ENCODE measurements at places on chromosomes 7 and 10.
A peak's percentile ranks its signal among the peaks of the same experiment; 100 is the strongest.

DNA sequence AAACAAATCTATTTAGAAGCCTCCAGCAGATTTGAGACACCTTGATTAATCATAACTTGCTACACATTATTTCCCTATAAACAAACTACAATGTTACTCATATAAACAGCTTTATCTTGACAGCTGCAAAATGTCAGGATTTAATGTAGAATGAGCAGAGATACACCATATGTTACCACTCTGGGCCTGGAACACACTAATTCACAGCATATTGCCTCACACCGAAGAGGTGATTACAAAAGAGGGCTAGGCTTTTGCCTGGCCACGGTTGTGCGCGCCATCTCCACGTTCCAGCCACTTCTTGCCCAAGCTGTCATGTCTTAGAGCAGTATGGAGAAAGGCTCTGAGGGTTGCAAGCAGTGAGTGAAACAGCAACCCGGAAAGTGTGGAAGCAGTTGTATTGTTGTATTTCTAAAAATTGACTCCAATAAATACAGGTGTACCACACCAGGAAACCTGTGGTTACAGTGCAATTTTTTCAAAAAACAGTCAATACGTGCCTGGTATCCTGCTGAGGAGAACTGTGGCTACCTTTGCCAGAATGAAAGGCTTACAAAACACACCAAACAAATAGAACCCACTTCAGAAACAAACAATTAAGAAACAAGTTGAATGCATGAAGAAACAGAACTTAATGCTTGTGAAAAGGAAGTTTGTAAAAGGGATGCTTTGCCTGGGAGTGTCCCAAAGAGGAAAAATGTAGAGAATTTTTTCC, 498.1 kb downstream of the PLXNA4 start:
- no peak for DNase-seq

GRCh38 chr7:50507898-50508470, 57.2 kb downstream of the DDC start:
- DNase-seq: no peak

DNA sequence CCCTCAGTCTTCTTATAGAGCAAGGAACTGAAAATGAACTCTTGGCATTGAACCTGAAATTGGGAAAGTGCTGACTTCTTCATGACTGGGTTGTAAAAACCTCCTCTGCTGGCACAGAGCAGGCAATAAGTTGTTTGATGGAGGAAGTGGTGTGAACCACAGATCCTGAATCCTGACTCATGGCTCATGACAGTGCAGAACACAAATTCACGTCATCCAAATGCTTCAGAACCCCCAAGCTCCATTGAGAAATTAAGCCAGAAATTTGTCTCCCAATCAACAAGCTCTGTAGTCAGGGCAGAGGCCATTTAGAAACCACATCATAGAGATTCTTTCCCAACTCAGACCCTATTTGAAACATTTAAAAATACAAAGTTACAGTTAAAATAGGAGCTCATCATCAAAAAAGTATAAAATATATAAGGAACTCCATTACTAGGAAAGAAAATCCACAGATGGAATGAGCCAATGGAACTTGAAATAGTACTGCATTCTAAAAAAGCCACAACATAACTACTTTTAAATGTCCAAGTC, 10.3 kb upstream of the STK17A start:
- no peak for DNase-seq

DNA sequence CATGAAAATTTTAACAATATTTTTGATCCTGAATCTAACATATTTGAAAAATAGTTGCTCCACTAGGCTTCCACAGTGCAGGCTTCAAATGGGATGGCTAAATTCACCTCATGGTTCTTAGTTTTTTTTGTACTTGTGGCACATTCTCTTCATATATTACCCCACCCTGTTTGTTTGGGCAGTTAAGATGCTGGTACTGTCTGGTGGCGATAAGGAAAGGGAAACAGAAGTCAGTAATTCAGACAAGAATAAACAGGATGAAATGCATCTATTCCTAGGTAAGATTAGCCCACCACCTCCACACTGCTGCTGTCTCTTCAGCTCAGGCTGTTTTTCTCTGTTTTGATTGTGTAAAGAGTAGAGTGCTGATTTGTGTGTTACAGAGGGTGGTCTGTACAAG, 44.2 kb downstream of the GLRX3 start:
- DNase-seq: no peak

DNA sequence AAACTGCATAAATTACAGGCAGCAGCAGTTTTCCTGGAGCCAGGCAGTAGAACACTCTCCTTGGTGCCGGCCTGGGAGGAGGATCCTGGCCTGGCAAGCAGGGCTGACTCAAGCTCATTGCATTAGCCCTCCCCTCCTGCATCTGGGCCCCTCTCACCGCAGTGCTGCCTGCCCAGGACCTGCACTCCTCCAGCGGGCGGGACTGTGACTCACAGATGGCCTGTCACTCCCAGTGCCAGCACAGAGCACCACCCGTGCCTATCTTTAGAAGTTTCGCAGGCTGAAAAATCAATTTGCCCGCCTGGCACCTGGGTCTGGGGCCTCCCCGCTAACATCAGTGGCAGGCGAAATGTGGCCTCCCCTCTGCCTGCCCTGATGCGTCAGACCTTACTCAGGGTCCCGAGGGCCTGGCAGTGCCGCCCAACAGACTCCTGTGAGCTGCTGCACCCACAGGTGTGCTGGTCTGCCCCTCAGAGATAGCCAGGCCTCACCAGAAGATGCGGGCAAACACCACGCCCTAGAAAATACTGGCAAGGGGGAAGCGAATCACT, 123.8 kb downstream of the KCNMA1 start:
- no peak for DNase-seq

GRCh38 chr10:71747039-71747531, 26.2 kb downstream of the VSIR start:
- no peak for DNase-seq

DNA sequence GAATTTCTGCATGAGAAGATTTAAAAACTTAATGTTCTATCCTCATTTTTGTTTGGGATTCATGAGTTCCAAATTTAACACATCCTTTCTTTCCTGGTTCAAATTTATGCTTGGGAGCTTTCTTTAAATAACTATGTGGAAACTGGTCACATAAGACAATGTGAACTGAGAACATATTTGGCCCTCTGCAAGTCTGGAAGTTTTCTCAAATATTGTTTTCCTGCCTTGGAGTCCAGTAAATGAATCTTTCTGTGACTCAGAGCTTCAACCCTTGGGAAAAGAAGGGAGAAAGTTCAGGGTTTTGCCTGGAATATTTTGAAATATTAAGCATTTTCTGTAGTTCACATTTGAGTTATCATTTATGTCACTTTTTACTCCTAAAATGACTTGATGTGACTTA, 559.0 kb upstream of the NRP1 start:
- no peak for DNase-seq

DNA sequence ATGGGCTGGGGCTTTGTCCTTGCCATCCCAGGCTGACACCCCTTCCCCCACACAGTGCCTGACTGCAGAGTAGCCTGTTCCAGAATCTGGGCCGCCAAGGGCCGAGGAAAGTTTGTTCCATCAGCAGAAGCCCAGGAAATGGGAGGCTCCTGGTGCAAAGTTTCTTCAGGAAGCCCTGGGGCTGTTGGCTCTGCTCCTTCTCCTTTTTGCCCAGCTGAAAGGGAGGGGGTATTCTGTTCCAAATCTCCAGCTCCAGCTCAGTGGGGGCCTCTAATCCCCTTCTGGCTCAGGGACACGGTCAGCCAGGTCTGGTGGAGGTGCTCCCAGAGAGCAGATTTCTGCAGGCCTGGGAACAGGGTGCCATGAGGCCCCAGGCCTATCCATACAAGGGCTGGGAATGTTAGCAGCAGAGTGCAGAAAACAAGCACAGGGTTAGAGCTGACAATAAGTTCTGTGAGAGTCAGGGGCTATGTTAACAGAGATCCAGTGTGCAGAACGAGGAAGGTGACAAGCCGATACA, 399.5 kb downstream of the RPS24 start:
- no peak for DNase-seq

- no peak for DNase-seq
Observed at GRCh38 chr10:94138391-94138790, 144.7 kb downstream of the PLCE1 start.

DNA sequence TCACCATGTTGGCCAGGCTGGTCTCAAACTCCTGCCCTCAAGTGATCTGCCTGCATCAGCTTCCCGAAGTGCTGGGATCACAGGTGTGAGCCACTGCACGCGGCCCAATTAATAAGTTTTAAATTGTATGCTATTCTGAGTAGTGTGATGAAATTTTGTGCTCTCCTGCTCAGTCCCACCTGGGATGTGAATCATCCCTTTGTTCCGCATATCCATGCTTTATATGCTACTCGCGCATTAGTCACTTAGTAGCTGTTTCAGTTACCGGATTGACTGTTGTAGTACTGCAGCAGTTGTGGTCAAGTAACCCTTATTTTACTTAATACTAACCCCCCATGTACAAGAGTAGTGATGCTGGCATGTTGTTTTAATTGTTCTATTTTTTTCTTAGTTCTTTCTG, 47.3 kb upstream of the OIT3 start:
- DNase-seq: no peak

- peak; percentile 82 for DNase-seq
Observed at GRCh38 chr7:148932-149790, 43.2 kb upstream of the FAM20C start.

DNA sequence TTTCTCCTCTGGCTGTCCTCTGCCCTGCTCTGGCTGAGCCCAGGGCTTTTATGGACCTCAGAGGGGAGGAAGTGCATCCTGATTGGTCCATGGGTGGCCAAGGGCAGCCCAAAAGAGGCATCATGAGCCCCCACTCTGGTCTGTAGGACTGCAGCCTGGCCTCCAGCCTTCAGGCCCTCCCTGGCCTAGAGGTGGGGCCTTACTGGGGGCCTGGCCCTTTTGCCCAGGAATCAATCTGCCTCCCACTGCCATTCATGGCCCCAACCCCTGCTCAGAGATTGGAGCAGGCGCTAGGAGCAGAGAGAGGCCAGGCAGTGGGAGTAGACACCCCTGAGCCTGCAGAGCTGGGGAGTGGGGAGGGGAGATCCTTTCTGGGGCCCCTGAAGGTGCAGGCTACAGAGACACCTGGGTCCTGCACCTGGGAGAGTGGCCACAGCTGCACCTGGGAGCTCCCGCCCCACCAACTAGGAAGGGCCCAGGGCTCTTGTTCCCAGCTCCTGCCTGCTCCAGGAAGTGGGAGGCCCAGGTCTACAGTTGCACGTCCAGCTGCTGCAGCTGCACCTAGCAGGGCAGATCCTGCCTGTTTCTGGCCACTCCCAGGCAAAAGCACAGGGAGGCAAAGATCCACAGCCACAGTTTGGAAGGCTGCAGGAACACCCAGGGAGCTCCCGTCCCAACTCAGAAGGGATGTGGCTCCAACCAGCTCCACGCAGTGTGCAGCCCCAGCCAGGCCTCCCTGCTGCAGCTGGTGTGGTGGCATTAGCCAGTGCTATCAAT, 6.4 kb upstream of the DYNC2I1 start:
- no peak for DNase-seq

- no peak for DNase-seq
Observed at GRCh38 chr7:8143151-8143874, 118.7 kb downstream of the ICA1 start.
